ENCODE measurements at places on chromosomes 4 and X.

GRCh38 chr4:89216422-89216821, 91.2 kb downstream of the GPRIN3 start:
- no peak for DNase-seq

DNA sequence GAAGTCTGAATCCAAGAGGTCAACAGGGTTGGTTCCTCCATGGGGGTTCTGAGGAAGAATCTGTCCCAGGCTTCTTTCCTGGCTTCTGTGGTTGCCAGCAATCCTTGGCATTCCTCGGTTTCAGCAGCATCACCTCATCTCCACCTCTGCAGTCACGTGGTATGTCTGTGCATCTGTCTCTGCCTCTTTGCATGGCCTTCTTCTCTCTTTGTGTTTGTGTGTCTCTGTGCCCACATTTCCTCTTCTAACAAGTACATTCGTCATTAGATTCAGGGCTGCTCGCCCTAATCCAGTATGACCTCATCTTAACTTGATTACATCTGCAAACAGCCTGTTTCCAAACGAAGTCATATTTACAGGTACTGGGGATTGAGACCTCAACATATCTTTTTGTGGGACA, 114.0 kb downstream of the BCOR start:
- DNase-seq = peak; percentile 52

DNA sequence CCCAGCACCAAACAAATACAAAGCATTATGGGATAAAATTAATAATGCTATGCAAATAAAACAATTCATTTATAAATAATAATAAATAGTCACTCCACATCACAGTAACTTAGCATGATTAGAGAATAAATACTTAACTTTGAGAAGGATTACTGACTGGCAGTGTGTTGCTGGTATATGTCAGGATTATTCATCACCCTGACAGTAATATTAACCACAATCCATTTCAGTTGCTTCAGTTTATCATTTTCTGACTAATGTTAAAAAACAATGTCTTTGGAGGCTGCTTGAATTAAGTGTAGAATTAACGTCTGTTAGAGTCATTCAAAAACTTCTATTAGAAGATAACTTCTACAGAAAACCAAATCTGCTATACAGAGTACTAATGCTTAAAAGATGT, 124.1 kb upstream of the MAB21L2 start:
- DNase-seq = no peak

GRCh38 chrX:103941201-103941975, 21.0 kb upstream of the TMSB15B start:
- DNase-seq = peak; percentile 28

DNA sequence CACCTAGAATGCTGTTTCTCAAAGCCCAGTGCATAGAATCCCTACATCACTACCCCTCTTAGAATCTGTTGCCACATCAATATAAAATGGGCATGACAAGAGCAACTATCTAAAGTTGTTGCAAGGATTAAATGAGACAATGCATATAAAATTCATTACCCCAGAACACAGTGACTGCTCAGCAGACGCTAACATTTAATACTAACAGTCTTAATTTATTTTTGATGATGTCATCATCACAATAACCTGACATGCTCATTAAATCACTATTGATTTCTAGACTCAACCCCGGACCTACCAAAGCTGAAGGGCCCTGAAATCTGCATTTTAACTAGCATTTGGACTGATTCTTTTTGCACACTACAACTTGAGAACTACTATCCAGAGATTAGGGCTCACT, 3.9 kb downstream of the ARSJ start:
- DNase-seq = no peak

Measured in fibroblast of skin of right biceps (primary cell).